ENCODE measurements at places on chromosomes 7 and 10.

DNA sequence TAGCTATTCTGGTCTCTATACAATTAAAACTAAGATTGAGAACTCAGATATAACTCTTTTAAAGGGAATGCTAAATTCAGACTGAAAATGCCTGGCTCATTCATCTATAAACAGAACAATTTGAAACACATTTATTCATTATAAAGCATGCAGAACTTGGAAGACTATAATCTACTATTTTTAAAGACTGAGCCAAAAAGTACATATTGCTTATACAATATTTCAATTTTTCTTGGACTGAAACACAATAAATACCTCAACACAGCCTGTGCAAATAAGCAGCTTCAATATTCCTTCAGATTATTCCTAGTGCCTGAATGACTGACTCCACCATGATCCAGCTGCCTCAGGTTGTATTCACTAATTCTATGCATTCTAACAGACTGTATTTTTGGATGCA is 15.5 kb upstream of the PHYH start:
- DNase-seq, result no peak

- peak; percentile 46 for DNase-seq
Observed at GRCh38 chr10:84308481-84309304, 19.7 kb upstream of the CCSER2 start.

GRCh38 chr7:45118889-45119331 is 7.4 kb upstream of the TBRG4 start:
- no peak for DNase-seq

DNA sequence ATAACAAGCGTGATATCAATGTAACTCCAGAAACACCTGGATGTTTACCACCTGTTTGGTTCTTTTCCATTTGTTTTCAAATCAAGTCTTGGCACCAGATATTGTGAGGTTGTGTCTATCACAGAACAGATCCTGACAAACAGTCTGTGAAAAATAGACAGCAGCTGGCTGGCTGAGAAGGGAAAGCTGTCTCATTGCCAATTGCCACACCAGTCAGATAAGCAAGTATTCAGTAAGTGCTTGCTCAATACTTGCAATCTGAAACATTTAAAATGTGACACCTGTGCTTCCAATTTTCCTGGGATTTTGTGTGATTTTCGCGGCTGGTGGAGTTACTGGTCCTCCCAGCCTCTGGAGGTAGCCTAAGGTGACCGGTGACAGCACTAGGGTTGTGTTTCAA is 147.9 kb upstream of the MYO3A start:
- DNase-seq, result no peak

- no peak for DNase-seq
Observed at GRCh38 chr7:130966246-130967009, 232.4 kb upstream of the KLF14 start.

- DNase-seq, result no peak
Observed at GRCh38 chr10:118290471-118290995, 51.6 kb downstream of the FAM204A start.

DNA sequence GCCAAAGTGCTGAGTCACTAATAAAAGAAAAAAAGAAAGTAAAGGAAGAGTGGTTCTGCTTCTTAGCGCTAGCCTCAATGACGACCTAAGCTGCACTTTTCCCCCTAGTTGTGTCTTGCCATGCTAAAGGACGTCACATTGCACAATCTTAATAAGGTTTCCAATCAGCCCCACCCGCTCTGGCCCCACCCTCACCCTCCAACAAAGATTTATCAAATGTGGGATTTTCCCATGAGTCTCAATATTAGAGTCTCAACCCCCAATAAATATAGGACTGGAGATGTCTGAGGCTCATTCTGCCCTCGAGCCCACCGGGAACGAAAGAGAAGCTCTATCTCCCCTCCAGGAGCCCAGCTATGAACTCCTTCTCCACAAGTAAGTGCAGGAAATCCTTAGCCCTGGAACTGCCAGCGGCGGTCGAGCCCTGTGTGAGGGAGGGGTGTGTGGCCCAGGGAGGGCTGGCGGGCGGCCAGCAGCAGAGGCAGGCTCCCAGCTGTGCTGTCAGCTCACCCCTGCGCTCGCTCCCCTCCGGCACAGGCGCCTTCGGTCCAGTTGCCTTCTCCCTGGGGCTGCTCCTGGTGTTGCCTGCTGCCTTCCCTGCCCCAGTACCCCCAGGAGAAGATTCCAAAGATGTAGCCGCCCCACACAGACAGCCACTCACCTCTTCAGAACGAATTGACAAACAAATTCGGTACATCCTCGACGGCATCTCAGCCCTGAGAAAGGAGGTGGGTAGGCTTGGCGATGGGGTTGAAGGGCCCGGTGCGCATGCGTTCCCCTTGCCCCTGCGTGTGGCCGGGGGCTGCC is at the start of gene IL6:
IL6 (plus strand) TSS at position 294 of the 807 bp plus-strand sequence; CDS start at position 357, 63 bp downstream.
- peak; percentile 70 for DNase-seq

GRCh38 chr7:108308903-108309302 is 147.3 kb downstream of the NRCAM start:
- peak; percentile 15 for DNase-seq

DNA sequence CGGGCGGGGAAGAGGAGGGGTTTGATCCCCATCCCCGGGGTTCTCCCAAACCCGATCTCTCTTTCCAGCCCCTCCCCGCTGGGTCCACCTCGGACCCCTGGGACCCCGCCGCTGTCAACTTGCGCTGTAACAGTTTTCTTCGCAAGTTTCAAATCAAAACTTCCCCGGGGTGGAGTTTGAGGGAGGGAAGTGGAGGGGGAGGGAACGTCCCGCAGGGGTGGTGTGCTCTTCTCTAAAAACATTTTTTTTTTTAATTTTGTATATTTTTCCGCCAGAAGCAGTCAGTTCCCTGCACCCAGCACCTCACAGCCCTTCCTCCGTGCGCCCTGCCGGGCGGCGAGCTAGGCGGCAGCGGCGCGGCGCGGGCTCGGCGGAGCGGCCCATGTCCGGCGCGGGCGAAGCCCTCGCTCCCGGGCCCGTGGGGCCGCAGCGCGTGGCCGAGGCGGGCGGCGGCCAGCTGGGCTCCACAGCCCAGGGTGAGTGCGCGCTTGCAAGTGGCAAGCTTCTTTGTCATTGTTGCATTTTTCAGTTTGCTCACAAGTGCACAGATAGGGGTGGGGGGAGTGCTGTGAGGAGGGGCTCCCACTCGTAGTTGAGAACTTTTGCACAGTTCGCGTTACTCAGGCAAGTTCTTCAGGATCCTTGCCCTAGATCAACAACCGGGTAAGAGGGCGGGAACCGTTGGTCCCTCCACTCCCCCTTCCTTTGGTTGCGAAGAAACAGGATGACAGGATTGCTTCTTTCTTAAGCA is 933 bp downstream of the MDFIC start:
- no peak for DNase-seq

DNA sequence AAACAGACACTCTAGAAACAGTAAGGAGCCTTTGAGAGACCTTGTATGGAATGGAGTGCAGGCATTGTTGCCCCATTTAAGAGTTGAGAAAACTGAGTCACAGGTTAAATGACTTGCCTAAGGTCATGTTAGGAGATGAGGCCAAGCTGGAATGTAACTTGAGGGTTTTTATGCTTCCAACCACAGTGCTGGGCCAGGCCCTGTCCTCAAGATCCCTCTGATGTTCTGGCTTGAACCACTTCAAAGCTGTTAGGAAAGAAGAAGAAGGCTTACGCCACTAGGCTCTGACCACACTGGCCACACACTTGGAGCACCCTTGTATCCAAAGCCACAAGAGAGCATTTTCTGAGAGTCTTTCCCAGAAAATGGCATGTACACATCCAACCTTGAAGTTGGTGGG is 42.7 kb downstream of the PLAU start:
- DNase-seq, result no peak

DNA sequence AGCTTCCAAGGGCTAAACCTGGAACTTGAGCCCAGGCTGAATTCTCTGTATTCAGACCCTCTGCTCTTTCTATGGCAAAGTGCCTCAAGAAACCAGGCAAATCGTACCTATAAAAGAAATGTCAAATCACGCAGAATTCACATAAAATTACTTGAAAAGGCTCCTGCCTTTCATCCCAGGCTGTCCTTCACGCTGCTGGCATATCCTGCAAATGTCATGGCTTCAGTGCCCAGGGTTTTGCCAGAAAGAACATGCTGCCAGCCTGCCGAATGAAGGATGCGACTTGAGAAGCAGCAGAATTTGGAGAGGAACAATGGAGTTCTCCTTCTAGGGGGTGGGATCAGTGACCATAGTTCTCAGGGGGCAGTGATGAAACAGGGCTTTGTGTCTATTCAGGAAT is 602.5 kb upstream of the GALNT17 start:
- no peak for DNase-seq

DNA sequence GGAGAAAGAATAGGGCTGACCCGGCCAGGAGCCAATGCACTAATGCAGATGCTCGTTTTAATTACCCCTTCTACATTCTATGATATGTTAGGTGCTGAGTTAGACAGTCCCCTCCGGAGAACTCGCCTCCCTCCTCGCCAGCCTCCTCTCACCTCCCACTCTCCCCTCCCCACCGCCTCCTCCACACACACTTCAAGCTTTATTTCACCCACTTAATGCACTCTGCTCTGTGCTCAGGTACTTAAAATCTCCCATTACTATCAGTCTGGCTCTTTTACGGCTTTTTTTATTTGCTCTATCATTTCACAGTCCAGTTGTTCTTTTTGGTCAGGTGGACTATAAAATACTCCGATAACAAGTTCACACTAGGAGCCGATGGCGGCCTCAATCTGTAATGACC is 231.6 kb downstream of the TEX36 start:
- DNase-seq, result no peak

GRCh38 chr7:117205873-117206272 is 117.0 kb downstream of the WNT2 start:
- DNase-seq, result no peak

GRCh38 chr7:91416155-91416865 is 152.1 kb downstream of the FZD1 start:
- DNase-seq, result no peak

DNA sequence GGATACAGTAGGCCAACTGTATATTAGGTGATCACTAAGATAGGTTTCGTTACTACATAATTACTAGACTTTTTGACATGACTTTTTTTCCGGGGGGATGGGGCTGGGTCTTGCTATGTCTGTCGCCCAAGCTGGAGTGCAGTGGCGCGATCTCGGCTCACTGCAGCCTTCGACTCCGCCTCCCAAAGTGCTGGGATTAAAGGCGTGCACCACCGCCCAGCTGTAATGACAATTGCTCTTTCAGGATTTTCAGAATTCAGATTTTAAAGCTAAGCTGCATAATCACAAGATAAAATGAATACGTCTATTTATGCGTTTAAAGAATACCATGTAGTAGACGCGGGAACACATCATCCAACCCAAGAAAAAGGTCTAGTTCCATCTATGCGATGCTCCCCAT is 982 bp downstream of the IDI1 start:
- DNase-seq, result no peak

GRCh38 chr10:93462881-93463280 is 19.3 kb downstream of the MYOF start:
- no peak for DNase-seq

GRCh38 chr7:104978460-104978859 is 35.5 kb upstream of the KMT2E start:
- peak; percentile 79 for DNase-seq

DNA sequence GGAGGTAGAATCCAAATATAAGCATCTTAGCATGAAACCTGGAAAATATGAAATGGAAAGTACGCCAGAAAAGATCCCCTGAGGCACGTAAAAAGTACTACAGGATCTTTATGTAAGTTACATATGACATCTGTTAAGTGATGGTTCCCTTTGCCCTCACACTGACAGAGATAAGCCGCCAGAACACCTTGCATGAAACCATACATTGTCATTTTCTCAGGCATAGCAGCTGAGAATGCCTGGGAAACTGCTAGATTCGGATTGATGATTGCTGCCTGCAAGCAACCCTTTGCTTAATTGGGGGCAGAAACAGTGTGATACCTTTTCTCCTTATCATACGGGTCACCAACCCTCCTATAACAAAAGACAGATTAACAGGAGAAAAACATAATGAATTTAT is 826.6 kb upstream of the LRRN3 start:
- DNase-seq, result no peak

- DNase-seq, result no peak
Observed at GRCh38 chr7:24971333-24972165, 8.4 kb downstream of the OSBPL3 start.

Measured in globus pallidus (tissue), 1 donor.